Peyer's patch (tissue), 4 donors: ENCODE measurements at places on chromosomes 1 and 21. TPM values are rescaled to one million over a fixed set of nuclear protein-coding genes. Genes with fewer than 3 reads are reported as not detected.
A peak's percentile ranks its signal among the peaks of the same experiment; 100 is the strongest.

Gene INKA2
- total RNA-seq, result 2.0 TPM

Gene NIBAN1
- total RNA-seq, result 32.2 TPM

Gene DFFA
- total RNA-seq, result 25.0 TPM

Gene INSRR
- total RNA-seq, result not detected

Gene REN
- not detected for total RNA-seq

- peak overlapping the region; percentile 99 for H3K27ac ChIP-seq
- no peaks in the 10 kb centered on the region for H3K36me3 ChIP-seq
- H3K27me3 ChIP-seq, result no peaks in the 10 kb centered on the region
- H3K4me1 ChIP-seq, result no peaks in the 10 kb centered on the region
- peak overlapping the region; percentile 12 for H3K4me3 ChIP-seq
- DNase-seq, result no peak
Measured at GRCh38 chr1:116377541-116378529, 4.8 kb downstream of the ATP1A1 start.

- H3K4me1 ChIP-seq, result no peaks in the 10 kb centered on the region
- no peak overlapping the region for H3K27ac ChIP-seq
Measured at GRCh38 chr1:152145769-152146168, 13.3 kb downstream of the RPTN start.

DNA sequence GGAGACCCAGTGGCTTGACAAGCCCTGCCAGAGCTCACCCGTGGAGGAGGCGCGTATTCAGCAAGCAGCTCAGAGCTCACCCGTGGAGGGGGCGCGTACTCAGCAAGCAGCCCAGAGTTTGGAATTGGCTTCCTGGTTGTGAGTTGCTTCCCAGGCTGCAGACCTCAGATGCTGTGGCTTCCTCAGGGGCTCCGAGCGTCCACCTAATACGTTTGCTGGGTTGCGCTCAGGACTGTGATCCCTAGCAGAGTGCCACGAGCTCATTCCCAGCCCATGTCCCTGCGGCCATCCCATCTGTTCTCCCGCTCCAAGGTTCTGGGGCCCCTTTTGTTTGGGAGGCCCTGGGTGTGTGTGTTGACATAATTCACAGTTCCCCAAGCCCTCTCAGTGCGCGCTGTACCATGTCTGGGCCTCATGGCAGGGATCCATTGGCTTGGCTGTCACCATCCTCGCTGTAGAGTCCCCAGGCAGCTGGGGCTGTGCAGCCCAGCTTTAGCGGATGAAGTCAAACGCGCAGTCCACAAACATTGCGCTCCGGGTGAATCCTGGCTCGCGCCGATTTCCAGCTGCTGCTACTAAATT, 3.6 kb downstream of the AJAP1 start:
- H3K27me3 ChIP-seq, result peaks cover 12% of the 10 kb centered on the region
- DNase-seq, result no peak
- H3K4me1 ChIP-seq, result no peaks in the 10 kb centered on the region
- no peaks in the 10 kb centered on the region for H3K36me3 ChIP-seq
- H3K4me3 ChIP-seq, result no peak overlapping the region

DNA sequence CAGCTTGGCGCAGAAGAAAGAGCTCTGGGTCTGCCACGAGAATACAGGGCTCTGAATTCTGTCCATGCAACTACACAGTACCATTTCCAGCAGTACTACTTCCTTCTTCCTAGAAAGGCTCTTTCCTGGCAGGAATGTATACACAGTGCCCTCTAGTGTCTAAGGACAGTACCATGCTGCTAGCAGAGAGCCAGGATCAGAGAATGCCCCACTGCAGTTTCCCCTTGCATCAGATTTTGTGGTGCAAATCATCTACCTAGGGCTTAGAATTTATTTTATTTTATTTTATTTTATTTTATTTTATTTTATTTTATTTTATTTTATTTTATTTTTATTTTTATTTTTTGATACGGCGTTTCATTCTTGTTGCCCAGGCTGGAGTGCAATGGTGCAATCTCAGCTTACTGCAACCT, 50.8 kb downstream of the PAX7 start:
- H3K4me3 ChIP-seq, result no peak overlapping the region
- H3K27me3 ChIP-seq, result no peaks in the 10 kb centered on the region
- DNase-seq, result no peak

DNA sequence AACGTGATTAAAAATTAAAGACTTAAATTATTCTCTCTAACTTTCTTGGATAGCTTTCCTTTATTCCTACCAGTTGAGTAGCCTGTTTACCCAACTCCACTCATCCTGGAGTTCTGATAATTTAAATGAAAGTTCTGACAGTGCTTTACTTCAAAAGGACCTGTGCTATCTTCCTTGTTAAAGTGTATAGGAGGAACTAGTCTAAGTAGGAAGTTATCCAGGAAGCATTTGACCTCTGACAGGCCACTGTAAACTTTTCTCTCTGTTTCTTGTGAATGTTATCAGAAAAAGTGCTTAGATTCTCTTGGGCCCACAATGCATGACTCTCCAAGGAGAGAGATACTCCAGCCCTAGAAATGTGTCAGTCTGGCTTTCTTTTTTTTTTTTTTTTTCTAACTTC, 9.2 kb downstream of the UAP1 start:
- no peak overlapping the region for H3K27ac ChIP-seq
- DNase-seq, result no peak
- H3K4me3 ChIP-seq, result no peak overlapping the region

DNA sequence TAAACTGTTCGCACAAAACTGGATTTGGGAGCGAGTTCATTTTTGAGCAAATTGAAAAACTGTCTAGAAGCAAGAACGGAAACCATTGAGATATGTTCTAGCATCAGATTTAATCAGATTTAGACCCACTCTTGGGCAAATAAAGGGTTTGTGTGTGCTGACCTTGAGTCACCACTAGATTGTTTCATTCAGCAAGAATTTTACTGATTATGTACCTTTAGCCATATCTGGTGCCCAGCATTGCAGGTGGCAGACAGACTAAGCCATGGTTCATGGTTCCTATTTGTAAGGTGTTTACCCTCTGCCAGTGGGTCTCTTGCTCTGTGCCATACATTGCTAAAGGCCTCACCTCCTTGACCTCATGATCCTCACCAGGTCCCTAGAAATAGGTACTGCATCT, 1.4 kb downstream of the NUDC start:
- no peaks in the 10 kb centered on the region for H3K4me1 ChIP-seq
- no peak overlapping the region for H3K4me3 ChIP-seq
- no peak overlapping the region for H3K27ac ChIP-seq
- no peaks in the 10 kb centered on the region for H3K36me3 ChIP-seq
- no peak for DNase-seq

DNA sequence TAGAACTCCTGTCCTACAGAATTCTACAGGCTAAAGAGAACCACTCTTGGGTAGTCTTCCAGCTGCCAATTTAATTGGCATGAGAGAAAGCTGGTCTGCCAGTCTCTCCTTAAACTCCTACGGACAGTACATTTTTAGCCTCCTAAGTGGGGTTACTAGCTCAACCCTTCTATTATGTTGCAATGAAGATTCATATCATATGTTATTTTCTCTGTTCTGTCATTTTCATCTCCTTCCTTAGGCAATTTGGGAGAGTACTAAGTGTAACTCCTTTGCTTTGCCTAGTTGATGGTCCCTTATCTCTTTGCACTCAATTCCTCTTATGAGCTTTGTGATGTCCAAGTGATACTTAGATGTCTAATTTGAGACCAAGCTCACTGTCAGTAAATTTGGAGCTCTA, 14.0 kb downstream of the GNAT2 start:
- no peak for DNase-seq
- no peak overlapping the region for H3K27ac ChIP-seq
- H3K27me3 ChIP-seq, result no peaks in the 10 kb centered on the region
- H3K36me3 ChIP-seq, result no peaks in the 10 kb centered on the region
- no peak overlapping the region for H3K4me3 ChIP-seq
- H3K4me1 ChIP-seq, result no peaks in the 10 kb centered on the region

DNA sequence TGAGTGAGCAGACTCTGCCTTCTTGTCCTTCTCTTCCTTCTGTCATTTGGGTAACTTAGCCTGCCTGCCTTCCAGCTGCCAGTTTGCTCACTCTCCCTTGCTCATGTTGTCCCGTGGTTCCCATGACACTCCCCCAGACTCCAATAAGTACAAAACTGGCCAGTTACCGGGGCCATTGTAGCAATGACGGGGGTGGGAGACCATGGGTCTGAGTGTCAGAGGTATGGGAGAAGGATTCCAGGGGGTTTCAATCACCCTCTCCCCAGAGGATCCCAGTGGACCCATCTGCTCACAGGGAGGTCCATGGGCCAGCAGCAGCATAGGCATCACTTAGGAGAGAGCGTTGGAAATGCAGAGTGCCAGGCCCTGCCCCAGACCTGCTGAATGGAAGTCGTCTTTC, 51.3 kb downstream of the CAPN9 start:
- H3K4me1 ChIP-seq, result no peaks in the 10 kb centered on the region
- H3K27ac ChIP-seq, result no peak overlapping the region
- DNase-seq, result no peak
- no peaks in the 10 kb centered on the region for H3K36me3 ChIP-seq

GRCh38 chr1:182666706-182667105, 17.7 kb downstream of the RGS8 start:
- no peaks in the 10 kb centered on the region for H3K27me3 ChIP-seq
- H3K27ac ChIP-seq, result no peak overlapping the region
- no peaks in the 10 kb centered on the region for H3K36me3 ChIP-seq
- H3K4me1 ChIP-seq, result no peaks in the 10 kb centered on the region
- DNase-seq, result no peak
